ENCODE measurements at places on chromosomes 1 and 21.

DNA sequence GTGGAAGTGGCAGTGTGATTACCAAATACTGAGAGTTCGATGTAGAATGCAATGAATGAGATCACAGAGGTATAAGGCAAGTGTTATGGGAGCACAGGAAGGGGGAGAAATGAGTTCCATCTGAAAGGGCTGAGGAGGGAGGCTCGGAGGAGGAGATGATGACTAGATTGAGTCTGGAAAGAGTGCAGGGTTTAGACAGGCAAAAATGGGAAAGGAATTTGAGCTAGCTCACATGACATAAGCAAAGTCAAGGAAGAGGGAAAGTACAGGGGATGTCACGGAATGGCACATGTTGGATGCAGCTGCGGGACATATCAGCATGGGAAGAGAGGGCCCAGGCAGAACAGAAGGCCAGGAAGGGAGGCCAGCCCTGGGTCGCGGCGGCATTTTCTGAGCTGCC is 132.7 kb downstream of the RUNX1 start:
- DNase-seq = no peak

DNA sequence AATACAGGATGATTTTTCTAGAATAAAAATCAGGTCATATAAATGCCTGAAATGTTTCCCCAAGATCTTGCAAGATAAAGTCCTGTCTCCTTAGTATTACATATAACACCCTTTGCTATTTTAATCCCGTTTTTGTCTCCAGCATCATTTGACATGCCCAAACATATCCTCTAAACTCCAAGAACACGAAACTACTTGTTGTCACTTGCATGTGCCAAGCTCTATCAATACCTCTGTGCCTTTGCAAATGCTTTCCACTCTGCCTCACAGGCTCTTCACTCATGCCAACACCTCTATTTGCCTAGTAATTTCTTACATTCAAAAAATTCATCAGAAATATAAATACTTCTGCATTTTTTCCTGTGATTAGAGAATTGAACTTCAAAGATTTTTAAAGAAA is 37.9 kb downstream of the LRRIQ3 start:
- no peak for DNase-seq

GRCh38 chr1:114033961-114034360 is 54.7 kb downstream of the OLFML3 start:
- no peak for DNase-seq

- no peak for DNase-seq
Measured at GRCh38 chr1:184838504-184838951, 83.9 kb upstream of the EDEM3 start.

- DNase-seq = no peak
Measured at GRCh38 chr1:109152196-109152595, 38.3 kb downstream of the ELAPOR1 start.

- DNase-seq = no peak
Measured at GRCh38 chr1:172602706-172603105, 56.2 kb upstream of the FASLG start.

- no peak for DNase-seq
Measured at GRCh38 chr1:58862728-58863385, 79.0 kb upstream of the JUN start.

DNA sequence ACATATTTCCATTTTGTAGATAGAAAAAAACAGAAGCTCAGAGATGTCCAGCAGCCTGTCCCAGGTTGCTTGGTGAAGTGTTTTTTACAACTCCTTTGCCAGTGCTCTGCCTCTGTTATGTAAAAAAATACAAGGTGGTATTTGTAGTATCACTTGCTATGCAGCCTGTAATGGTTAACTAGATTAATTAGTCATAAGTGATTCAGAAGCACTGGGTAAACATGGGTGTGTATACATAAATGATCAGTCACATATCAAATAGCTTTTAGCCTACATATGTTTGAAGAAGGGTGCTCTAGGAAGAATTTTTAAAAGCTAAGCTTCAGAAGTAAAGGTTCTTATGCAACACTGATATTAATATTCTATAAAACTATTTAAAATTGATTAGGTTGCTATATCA is 70.0 kb upstream of the MAGI3 start:
- no peak for DNase-seq

GRCh38 chr1:198408716-198409115 is 131.8 kb downstream of the ATP6V1G3 start:
- DNase-seq = no peak

GRCh38 chr1:39816415-39817090 is 27.9 kb upstream of the BMP8B start:
- DNase-seq = no peak

GRCh38 chr1:172450524-172450885 is 6.6 kb upstream of the PIGC start:
- DNase-seq = no peak

- DNase-seq = no peak
Measured at GRCh38 chr1:159071970-159072582, 4.5 kb downstream of the AIM2 start.

GRCh38 chr21:25664491-25664931 is 25.5 kb downstream of the JAM2 start:
- no peak for DNase-seq

DNA sequence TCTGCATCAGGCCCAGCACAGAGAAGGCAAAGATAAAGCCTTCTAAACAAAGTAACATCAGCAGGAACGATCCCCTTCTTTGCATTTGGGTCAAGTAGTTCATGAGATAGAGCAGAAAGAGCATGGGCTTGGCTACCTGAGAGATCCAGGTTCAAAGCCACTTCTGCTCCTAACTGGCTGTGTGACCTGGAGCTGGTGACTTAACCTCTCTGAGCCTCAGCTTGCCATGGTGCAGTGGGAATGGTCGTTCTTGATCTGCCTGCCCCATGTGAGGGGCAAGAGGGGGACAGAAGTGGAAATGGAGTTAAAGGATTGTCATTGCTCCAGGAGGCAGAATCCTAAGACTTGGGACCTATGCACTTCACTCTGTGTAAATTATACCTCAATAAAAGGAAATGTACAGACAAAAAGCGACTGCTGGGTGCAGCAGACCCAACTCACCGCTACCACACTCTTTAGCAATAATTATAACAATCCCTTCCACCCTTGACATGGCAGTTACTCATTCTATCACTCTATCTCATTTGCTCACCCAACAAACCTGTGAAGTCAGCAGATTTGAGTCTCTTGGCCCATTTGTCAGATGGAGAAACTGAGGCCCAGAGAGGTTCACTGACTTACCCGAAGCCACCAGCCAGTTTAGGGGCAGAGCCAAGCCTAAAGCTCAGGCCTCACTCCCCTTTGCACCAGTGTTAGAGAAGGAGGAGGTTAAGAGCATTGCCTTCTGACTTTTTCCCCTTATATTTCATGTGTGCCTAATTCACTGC is 1.5 kb upstream of the MATN1 start:
- DNase-seq = no peak

- DNase-seq = no peak
Measured at GRCh38 chr21:28310171-28310685, 682.4 kb downstream of the LTN1 start.

DNA sequence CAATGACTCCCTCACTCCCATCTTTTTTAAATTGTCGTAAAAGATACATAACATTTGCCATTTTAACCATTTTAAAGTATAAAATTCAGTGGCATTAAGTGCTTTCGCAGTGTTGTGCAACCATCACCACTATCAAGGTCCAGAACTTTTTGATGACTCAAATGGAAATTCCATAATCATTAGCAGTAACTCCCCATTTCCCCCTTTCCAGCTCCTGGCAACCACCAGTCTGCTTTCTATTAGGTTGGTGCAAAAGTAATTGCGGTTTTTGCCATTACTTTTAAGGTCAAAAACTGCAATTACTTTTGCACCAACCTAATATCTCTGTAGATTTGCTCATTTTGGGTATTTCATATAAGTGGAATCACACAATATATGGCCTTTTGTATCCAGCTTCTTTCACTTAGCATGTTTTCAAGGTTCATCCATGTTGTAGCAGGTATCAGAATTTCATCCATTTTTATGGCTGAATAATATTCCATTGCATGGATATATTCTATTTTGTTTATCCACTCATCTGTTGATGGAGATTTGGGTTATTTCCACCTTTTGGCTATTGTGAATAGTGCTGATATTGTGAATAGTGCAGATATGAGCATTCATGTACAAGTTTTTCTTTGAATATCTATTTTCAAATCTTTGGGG is 159.7 kb downstream of the HIVEP3 start:
- no peak for DNase-seq

DNA sequence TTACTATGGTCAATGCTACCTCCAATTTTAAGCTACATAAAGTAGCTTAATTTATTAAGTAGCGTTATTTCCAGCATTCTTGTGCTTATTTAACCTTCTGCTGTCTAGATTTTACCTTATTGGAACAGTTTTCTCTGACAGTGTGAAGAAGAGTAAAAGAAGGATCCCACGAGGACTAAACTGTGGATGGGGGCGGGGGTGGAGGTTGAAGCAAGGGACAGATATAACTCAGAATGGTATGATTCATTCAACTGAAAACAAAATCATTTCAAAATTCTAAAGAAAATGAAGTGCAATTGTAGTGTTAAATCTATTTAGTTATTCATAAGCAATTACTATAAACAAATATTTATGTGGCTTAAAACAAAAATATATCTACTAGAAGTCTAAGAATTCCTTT is 11.5 kb upstream of the VAV3 start:
- DNase-seq = no peak

- DNase-seq = peak; percentile 47
Measured at GRCh38 chr1:40612345-40612831, 53.1 kb downstream of the RIMS3 start.

DNA sequence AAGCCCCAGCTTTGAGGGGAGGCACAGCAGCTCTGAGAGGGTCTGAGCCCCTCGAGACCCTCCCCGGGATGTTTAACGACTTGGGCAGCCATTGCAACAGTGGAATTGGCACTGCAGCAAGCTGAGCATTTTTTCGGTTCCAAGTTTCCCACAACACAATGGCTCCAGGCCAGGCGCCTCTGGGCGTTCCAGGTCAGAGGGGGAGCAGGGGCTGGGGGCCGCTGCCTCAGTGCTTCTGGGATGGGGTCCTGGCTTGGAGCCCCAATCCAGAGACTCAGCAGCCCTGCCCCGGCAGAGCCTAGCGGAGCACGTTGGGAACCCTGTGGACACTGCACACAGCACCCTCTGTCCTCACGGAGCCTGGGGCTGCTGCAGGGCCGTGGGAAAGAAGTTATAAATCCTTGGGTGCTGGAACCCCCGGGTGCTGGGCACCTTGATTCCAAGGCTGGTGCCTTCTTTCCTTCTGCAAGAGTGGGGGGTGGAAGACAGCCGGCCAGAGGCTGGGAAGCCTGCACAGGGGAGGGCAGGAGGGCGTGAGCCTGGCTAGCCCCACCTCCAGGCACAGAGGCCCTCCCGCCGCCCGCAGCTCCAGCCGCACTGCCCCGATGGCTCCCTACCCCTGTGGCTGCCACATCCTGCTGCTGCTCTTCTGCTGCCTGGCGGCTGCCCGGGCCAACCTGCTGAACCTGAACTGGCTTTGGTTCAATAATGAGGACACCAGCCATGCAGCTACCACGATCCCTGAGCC is 50.1 kb downstream of the COL18A1 start:
- no peak for DNase-seq

GRCh38 chr1:31432592-31433395 is 19.8 kb downstream of the SERINC2 start:
- no peak for DNase-seq

GRCh38 chr1:197776351-197777105 is 1.2 kb upstream of the DENND1B start:
- no peak for DNase-seq

- no peak for DNase-seq
Measured at GRCh38 chr1:199955235-199955634, 72.3 kb upstream of the NR5A2 start.

GRCh38 chr1:9086796-9087195 is 17.4 kb upstream of the SLC2A5 start:
- no peak for DNase-seq

GRCh38 chr1:83828456-83828855 is 170.5 kb downstream of the TTLL7 start:
- no peak for DNase-seq

DNA sequence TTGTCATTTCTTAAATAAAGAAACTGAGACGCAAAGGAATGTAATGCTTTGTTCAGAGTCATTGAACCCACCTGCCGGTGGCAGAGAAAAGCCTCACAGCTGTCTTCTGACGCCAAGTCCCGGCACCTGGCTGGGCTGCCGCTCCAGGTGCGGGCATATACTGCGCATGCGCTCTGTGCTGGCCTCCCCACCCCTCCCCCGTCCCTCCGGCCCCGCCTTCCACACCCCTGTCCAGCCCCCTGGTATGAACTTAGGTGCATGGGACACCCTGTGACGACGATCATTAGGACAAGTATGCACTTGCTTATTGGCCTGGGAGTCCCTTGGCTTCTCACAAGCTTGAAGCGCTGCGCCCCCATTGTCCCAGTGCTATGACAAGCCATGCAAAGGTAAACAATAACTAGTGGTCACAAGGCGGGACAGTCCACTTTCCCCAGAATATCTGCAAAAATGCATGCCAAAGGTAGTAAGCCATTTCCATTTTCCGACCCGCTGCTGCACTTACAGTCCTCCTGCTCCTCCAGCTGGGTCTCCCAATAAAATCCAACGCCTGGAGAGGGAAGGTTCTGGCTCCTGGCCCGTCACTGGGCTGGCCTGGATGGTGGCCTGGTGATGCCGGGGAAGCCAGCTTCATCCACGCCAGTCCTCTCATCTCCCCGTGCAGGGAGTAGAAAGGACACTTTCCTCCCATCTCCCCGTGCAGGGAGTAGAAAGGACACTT is 100.4 kb downstream of the PSMG1 start:
- no peak for DNase-seq

DNA sequence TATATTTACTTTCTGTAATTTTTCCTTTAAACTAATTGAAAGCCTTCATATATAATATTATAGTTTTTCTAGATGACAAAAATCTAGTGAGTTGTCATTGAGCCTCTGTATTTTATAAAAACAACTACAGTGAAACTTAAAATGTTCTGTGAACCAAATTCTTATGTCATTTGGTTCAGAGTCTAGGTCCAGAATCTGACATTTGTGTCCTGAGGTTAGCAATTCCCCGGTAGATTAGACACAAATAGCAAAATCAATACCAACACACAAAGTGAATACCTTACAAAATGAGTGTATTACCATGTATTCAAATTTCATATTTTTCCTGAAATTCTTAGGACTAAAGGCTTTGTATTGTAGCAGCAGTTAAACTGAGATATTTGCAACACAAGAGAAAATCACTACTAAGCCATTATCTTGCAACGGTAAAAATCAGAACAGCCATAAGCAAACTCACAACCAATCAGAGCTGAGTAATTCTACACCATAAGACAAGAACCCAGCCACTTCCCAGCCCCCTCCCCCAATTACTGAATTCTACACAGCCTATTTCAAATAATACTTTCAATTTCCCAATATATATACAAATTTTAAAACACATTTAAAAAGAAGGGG is 573.5 kb downstream of the SMYD3 start:
- DNase-seq = no peak

- no peak for DNase-seq
Measured at GRCh38 chr1:10714337-10715114, 81.9 kb downstream of the CASZ1 start.

Data from stimulated activated CD8-positive, alpha-beta memory T cell treated with anti-CD3 and anti-CD28 coated beads, Interleukin-4, amount 100 ng/mL, for 4 hours (primary cell).